ENCODE measurements at places on chromosomes 2 and 18. TPM values are rescaled to one million over a fixed set of nuclear protein-coding genes. Genes with fewer than 3 reads are reported as not detected.

MARCHF4 gene
- total RNA-seq = not detected

CCL20 gene
- total RNA-seq = 1.0 TPM

CDH2 gene
- total RNA-seq = 9.5 TPM

SCYGR4 gene
- not detected for total RNA-seq

AQP12A gene
- total RNA-seq = not detected

GDF7 gene
- not detected for total RNA-seq

TMEM150A gene
- total RNA-seq = 8.9 TPM

STK17B gene
- total RNA-seq = 13.8 TPM

UGT1A3 gene
- not detected for total RNA-seq

TMEM169 gene
- total RNA-seq = 16.9 TPM

CYP27C1 gene
- not detected for total RNA-seq

CDH7 gene
- not detected for total RNA-seq

SH3BP4 gene
- 32.3 TPM for total RNA-seq

CREB1 gene
- total RNA-seq = 39.9 TPM

PID1 gene
- total RNA-seq = 4.5 TPM

PSMD14 gene
- 109 TPM for total RNA-seq
